Mammary epithelial cell (primary cell): ENCODE measurements at places on chromosomes 4 and X. TPM values are rescaled to one million over a fixed set of nuclear protein-coding genes. Genes with fewer than 3 reads are reported as not detected.

DNA sequence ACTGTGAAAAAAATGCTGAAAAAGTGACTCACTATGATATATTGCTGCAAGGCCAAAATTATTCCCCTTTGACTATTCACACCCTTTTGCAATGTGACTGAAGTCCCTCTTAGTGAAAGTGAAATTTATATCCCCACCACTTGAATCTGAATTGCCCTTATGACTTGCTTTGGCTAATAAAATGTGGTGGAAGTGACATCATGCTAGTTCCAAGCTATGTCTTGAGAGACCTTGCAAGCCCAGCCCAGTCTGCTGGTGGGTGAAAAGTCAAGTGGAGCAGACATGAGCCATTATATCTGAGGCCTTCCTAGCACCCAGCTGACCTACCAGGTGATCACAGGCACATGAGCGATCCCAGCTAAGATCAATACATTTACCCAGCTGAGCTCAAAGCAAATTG is 94.7 kb downstream of the LINC00632 start:
- DNase-seq = no peak

DNA sequence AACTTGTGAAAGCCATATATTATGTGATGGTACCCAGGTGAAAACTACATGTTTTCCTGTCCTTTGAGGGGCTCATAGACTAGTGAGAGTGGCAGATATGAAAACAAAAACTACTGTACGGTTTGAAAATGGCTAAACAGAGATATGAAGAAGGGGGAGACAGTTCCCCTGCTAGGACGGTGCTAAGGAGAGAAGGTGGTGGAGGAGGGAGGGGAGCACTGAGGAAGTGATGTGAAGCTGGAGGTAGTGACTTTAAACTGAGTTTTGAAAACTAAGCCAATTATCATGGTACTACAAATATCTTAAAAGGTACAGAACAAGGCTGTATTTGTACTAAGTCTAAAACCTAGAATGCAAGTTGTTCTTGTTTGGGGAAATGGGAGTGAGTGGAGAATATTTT is 188.3 kb downstream of the ENOX2 start:
- no peak for DNase-seq

DNA sequence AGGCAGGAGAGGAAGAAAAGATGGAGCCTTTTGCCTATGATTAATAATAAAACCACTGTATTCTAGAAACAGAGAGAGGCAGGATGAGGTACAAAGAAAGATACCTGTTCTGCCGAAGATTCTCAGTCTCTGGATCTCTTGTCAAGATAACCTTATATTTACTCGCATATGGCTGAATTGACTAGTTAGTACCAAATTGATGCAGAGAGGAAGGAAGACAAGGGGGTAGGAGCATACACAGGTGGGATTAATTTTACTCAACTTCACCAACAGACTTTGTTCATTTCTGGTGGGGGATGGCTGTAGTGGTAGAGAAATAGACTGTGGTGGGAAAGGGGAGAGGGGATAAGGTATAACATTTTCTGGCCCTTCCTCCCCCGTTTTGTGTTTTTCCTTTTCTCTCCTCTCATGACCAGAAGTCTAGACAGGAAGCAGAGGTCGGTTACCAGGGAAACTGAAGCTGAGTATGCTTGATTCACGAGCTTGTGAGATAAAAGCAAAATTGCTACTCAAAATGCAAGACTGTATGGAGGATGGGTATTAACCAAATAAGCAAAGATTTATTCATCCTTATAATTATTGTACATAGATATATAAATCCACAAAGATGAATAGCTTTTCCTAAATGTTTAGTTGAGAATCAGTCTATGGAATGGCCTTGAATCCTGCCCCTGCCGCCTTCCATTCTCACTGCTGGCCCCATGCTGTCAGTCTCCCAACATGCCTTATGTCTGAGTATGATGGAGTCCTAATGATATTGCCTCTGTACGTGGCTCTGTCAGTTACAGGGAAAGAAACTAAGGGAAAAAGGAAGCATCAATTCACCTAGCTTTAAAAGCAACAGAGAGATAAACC is 17.8 kb upstream of the PAGE2B start:
- no peak for DNase-seq

TIGD2 gene
- 14.8 and 18.6 TPM in 2 replicates for total RNA-seq

LIMCH1 gene
- not detected in 2 replicates for total RNA-seq

AKAP14 gene
- total RNA-seq = not detected in 2 replicates

GRCh38 chrX:40278340-40279090 is 180.8 kb upstream of the BCOR start:
- DNase-seq = no peak

- no peak for DNase-seq
These were observed 129.0 kb upstream of the CBR4 start for GRCh38 chr4:169139021-169139420.

DNA sequence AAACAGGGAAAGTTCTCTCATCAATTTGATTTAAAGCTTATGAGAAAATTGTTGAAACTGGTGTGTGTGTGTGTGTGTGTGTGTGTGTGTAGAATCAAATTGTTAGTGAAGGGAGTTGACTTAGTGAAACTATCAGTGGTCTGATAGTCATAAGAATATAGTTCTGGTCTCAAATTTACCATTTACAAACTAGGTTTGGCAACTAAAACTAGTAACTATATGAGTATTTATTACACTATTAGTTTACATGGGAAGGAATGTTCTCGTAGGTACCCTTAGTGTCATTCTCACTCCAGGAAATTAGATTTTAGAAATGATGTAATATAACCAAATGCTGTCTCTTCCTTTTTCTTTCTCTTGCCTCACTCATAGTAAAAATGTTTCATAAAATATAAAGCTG is 11.9 kb downstream of the SULT1E1 start:
- DNase-seq = no peak

NDP gene
- total RNA-seq = not detected in 2 replicates

- no peak for DNase-seq
These were observed 36.0 kb upstream of the TTC29 start for GRCh38 chr4:146981651-146982050.

PPP1R2C gene
- not detected for total RNA-seq

DNA sequence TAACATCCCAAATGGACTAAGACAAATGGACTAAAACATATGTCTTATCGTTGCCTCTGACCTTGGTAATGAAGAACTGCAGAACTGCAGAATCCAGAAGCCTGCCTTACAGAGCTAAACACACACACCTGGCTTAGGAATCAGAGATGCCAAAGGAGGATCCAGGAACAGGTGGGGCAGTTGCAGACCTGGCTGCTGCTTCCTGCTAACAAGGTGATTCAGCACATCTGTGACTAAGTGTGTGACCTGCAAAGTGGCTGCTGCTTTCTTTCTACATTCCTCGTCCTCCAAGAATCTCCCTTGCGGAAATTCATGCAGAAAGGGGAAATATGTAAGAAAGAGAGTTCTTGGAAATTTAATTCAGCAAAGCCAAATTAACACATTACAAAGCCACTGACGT is 96.8 kb upstream of the NLGN4X start:
- DNase-seq = no peak

DNA sequence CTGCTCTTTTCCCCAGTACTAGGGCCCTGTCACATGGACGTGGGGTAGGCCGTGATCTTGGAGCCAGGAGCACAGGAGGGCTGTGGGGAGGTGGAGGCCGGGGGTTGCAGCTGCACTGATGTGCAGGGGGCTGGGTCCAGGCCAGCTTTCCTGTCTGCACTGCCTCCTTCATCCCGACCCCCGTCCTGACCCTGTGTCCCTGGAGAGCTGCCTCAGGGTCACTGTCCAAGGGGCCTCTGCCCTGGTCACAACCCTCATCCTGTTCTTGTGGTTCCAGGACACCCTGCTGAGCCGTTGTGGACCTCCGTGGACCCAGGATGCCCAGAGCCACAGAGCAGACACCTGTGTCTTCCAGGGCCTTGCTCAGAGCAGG is 91.7 kb upstream of the ADRA2C start:
- no peak for DNase-seq

DNA sequence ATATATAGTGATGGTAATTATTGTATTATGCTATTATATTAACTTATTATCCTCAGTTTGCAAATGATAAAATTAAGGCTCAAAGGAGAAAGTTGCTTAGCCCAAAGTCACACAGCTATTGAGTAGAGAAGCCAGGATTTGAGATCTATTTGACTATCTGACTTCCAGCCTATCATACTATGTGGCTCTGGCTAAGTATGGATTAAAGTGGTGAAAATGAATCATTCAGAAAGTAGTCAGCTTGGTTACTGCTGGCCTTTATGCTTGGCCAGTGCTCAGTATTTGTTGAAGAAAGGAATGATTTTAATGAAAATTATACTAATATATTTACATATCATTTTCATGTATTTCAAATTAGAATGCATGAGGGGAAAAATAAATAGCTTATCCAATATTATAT is 219.8 kb downstream of the SHROOM3 start:
- no peak for DNase-seq

TSR2 gene
- 8.0 TPM for total RNA-seq

DNA sequence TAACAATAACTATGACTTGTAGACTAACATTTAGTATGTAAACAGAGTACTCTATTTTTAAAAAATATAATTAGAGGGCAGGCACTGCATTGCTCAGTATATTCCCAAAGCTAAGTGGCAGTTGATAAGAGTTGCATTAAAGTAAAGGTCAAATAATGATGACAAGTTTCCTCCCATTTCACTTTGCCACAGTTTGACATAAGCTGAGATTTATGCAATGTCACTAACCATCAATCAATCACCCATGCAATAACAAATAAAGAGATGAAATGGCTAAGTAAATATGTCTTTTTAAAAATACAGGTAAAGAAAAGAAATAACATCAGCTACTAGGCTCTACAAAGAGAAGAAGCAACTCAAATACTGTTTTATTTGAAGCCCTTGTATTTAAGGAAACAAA is 673.4 kb downstream of the PCDH18 start:
- no peak for DNase-seq

- DNase-seq = no peak
These were observed 28.9 kb upstream of the HUWE1 start for GRCh38 chrX:53715346-53715924.
